ENCODE measurements at places on chromosomes 16 and 17.

GRCh38 chr17:68790931-68791330, 164.3 kb downstream of the ABCA8 start:
- no peak for DNase-seq

DNA sequence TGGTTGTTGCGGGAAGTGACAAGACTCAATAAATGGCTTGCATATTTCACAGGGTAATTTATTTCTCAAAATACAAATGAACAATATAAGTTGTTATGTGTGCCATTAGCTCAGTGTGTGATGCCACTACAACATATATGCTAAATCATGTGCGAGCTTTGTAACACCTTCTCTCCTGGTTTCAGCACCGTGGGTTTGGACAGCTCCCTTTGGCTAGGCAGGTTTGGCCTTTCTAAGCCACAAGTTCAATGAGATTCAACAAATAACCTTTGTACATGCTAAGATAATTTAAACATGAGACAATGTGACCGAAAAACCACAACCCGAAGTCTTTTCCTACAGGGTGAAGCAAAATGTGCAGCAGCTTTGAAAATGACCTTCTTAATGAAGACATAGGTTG, 563.9 kb downstream of the TMEM114 start:
- DNase-seq = no peak

- no peak for DNase-seq
These were observed 12.6 kb upstream of the MRPL38 start for GRCh38 chr17:75917141-75917916.

DNA sequence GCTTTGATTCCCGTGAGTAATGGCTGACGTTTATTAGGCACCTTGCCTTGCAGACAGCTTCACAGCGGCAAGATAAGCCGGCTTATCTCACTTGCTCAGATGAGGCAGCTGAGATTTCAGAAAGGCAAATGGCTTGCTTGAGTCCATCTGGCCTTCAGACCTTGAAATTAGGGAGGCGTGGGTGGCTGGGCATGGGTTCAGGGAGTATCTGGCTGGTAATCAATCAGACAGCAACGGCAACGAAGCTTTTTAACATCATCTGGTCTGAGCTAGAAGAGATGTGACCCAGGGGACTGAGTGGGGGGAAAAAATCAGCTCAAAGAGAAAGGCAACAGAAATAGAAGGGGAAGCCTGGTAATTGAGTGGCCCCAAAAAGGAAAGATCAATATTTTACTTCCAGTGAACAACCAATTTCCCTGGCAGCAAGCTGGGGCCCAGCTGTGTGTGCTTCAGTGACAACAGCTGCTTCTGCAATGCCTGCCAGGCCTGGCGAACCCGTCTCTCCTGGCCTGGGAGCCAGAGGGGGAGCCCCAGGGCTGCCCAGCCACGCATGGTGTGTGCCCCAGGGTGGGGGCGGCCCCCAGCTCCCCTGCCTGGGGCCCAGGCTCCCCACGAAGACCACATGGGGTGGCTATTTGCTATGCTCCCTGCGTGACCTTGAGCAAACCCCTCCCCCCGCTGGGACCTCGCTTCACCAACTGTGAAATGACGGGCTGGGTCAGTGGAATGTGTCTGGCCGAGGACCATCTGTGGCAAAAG, 34.0 kb downstream of the RAB11FIP4 start:
- no peak for DNase-seq

- DNase-seq = peak; percentile 51
These were observed 53.5 kb upstream of the INTS2 start for GRCh38 chr17:61981323-61981722.

DNA sequence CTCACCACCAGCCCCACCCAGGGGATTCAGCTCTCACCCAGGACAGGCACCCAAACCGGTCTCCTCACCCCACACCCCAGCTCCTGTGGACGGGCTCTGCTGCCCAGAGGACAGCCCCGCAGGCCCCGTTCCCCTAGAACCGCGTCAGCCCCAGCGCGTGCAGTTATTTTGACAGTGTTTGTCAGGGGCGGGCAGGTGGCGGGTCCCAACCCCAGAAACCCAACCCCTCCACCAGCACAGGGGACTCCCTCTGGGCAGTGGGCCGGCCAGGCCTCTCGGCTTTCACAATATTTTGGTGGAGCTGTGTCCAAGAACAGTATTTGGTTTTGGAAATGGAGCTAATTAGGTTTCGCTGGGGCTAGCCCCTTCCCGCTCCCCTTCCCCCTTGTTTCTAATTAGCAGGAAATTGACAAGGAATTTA, 44.8 kb downstream of the BAHCC1 start:
- no peak for DNase-seq

- DNase-seq = peak; percentile 69
These were observed 23.8 kb downstream of the SNX11 start for GRCh38 chr17:48131216-48131824.

- peak; percentile 17 for DNase-seq
These were observed 40.3 kb upstream of the SREBF1 start for GRCh38 chr17:17876959-17877528.

- no peak for DNase-seq
These were observed 489.6 kb downstream of the CDH13 start for GRCh38 chr16:83116274-83116892.

- DNase-seq = peak; percentile 21
These were observed 64.5 kb upstream of the RBFOX1 start for GRCh38 chr16:7268182-7268581.

- peak; percentile 59 for DNase-seq
These were observed 31.4 kb upstream of the PMFBP1 start for GRCh38 chr16:72203401-72203800.

- no peak for DNase-seq
These were observed 49.5 kb downstream of the SRCIN1 start for GRCh38 chr17:38556239-38556638.

GRCh38 chr17:40550608-40551007, 14.7 kb downstream of the CCR7 start:
- peak; percentile 97 for DNase-seq

GRCh38 chr16:79632289-79632688, 31.8 kb upstream of the MAF start:
- peak; percentile 26 for DNase-seq

DNA sequence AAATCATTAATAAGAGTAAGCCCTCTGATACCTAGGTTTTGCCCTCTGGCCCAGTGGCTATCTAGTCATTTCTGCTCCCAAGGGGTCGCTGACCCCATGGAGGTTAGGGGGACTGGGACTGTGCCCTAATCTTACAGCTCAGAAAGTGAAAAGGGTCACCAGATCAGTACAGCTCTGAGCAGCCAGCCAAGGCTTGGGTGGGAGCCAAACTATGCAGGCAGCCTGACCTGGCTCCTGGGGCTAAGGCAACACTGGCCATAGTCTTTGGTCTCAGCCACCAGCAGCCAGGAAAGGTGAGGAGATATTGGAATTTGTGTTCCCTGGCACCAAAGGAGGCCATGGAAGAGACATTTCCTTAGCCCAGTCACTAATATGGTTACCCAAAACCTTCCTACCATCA, 67.6 kb downstream of the ASIC2 start:
- no peak for DNase-seq

- DNase-seq = no peak
These were observed 251.4 kb downstream of the PHKB start for GRCh38 chr16:47712276-47713224.

DNA sequence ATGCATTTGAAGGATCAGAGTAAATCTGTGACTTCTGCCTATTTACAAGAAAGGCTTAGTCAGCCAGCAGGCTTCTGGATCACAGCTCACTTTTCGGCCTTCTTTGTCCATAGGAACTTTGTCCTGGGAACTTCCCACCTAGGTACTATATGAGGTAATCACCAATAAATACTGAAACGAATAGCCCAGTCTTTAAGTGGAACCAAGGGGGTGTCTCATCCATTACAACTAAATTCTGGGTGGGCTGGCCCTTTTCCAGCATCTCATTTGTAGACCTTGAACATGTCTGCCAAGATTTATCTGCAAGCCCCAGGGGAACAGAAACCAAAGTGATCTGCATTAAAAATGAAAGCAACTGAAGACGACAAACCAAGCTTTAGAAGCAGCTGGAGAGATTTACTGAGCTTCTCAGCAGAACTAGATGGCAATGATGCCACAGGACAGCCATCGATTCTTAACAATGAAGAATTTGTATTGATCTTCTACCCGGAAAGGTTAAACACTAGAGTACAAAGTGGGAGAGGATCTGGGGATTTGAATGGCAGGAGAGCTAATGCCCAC, 55.5 kb downstream of the SNX11 start:
- DNase-seq = no peak
